Ovary (tissue), 10 donors: ENCODE measurements at places on chromosomes 6 and 20. TPM values are rescaled to one million over a fixed set of nuclear protein-coding genes. Genes with fewer than 3 reads are reported as not detected.

- DNase-seq, result no peak
Observed at GRCh38 chr6:167127785-167128531, 5.1 kb downstream of the CCR6 start.

- no peak for DNase-seq
Observed at GRCh38 chr6:25006565-25007001, 70.8 kb upstream of the RIPOR2 start.

Gene POM121L2
- not detected for total RNA-seq

Gene TBC1D32
- total RNA-seq, result 7.8 TPM

- DNase-seq, result no peak
Observed at GRCh38 chr20:3547906-3548305, 77.1 kb downstream of the ATRN start.

Gene STMND1
- not detected for total RNA-seq

Gene CDH4
- 0.36 TPM for total RNA-seq

Gene CCN2
- total RNA-seq, result 52.8 TPM

Gene ZNF217
- total RNA-seq, result 18.9 TPM

GRCh38 chr6:10347561-10348327 is 67.1 kb downstream of the TFAP2A start:
- no peak for DNase-seq

- no peak for DNase-seq
Observed at GRCh38 chr6:125246566-125246965, 55.2 kb downstream of the HDDC2 start.

Gene PRR18
- total RNA-seq, result 0.17 TPM

Gene TUBB1
- 0.10 TPM for total RNA-seq

- no peak for DNase-seq
Observed at GRCh38 chr6:170224694-170225660, 65.9 kb downstream of the DLL1 start.

Gene RSPO3
- not detected for total RNA-seq

- DNase-seq, result peak; percentile 47
Observed at GRCh38 chr6:26172608-26172968, 85.4 kb downstream of the HFE start.

DNA sequence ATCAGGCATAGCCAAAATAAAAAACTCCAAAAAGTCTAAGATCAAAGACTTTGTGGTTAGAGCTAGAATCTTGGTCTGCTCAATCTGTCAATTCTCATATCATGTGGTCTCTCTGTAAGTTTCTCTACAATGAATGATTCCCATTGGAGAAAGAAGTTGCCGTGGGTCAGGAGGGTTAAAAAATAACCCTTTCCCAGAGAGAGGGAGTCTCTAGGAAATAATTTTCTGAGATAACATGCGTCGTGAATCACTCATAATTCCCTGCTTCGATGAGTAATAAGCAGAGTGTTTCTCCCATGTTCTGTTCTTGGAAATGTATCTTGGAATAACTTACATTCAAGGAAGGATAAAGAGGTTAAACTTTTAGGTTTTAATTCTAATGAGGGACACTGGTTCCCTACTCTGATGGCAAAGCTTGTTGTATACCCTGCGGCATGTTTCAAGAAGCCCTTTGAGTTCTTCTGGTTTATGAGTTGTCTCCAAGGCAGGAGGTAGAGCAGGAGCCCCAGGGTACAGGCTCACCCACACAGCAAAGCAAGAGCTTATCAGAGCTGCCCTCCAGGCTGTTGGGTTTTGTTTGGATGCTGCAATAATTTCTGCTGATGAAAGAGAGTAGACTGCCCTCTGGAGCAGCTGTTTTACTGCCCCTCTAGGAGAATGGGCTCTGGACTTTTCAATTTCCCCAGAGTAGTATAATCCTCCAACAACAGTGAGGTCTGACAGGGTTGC is 599.1 kb downstream of the QKI start:
- no peak for DNase-seq
